ENCODE measurements at places on chromosomes 16 and 17. TPM values are rescaled to one million over a fixed set of nuclear protein-coding genes. Genes with fewer than 3 reads are reported as not detected.

DNA sequence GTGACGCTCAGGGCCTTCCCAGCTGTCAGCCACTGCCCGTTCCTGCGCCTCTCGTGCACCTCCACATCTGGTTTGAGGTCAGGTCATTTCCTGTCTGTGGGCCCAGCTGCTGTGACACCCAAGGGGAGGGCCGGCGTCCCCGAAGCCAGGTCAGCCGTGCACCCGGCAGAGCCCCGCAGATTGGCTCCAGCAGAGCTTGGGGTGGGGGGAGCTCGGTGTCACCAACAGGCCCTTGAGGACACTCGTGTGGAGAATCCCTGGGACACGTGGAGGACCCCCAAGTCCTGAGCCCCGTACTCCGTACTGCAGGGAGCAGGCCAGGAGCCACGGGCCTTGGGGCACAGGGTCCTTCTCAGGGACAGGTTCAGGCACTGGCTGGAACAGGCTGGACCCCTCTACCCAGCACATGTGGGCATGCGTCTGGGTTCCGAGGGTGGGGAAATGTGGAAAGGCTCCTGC, 4.8 kb downstream of the SPATA2L start:
- DNase-seq, result no peak

DNA sequence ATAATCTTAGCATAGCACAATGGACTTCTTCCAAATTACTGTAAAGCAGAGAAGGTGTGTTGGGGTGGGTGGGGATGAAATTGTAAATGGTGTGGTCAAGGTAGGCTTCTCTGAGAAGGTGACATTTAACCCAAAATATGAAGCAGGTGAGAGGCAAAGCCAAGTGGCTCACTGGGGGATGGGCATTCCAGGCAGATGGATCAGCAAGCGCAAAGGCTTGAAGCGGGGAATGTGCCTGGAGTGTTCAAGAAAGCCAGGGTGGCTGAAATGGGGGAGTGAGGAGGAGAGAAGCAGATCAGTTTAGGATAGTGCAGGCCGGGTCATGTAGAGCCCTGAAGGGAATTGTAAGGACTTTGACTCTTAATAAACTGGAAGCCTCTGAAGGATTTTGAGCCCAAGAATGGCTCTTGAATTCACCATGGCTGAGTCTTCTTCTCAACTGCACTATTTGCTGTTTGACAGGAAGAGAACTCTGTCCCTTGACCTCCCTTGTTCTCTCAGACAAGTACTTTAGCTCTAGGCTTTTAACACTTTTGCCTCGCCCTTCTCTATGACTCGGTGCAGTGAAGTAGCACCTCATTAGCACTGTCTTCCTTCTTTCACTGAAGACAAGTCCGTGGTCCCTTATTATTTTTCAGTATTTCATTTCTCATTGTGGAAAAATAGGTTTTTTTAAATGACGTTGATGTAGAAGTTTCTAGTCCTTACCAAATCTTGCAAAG, 14.7 kb downstream of the CACNG3 start:
- no peak for DNase-seq

DNA sequence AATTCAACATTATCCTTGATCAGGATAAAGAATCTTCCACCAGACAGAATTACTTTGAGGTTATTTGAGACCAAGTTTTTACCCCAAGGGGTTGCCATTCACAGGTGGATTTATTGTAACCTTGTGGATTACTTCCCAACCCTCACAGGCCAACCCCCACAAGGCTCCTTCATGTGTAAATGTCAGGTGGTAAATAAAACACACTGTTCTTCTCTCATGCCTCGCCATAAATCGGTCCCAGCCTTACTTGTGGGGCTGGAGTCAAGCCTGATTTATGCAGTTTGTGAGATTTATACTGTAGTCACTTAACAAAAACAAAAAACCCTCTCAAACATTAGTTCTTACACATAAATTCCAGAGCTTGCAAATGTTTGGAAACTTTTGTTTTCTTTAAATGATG, 98.6 kb upstream of the IRX3 start:
- no peak for DNase-seq

- peak; percentile 41 for DNase-seq
These were observed 11.3 kb upstream of the RNF157 start for GRCh38 chr17:76251478-76252039.

DNA sequence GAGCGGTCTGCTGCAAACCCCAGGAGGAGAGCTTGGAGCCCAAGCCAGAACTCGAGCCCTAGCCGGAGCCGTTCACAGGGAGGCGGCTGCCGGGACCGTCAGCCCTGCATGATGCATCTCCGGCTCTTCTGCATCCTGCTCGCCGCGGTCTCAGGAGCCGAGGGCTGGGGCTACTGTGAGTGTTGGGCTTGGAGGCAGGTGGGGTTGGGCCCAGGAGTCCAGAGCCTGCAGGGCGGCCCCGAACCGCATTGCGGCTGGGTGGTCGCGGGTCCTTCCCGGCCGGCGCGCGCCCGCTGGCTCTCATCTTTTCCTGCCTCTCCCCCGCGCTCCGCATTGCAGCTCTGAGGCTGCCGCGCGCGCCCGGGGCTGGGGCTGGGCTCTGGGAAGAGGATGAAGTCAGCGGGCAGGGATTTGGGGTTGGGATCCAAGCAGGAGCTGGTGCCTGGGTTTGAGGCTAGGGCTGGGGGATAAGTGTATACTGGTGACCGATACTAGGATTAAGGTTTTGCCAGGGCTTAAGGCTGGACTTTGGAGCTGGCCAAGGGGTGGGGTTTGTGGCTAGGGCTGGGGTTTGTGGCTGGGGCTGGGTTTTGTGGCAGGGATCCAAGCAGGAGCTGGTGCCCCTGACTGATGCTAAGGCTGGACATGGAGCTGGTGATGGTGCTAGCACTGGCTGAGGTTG, 532 bp downstream of the CNTNAP1 start:
- no peak for DNase-seq

DNA sequence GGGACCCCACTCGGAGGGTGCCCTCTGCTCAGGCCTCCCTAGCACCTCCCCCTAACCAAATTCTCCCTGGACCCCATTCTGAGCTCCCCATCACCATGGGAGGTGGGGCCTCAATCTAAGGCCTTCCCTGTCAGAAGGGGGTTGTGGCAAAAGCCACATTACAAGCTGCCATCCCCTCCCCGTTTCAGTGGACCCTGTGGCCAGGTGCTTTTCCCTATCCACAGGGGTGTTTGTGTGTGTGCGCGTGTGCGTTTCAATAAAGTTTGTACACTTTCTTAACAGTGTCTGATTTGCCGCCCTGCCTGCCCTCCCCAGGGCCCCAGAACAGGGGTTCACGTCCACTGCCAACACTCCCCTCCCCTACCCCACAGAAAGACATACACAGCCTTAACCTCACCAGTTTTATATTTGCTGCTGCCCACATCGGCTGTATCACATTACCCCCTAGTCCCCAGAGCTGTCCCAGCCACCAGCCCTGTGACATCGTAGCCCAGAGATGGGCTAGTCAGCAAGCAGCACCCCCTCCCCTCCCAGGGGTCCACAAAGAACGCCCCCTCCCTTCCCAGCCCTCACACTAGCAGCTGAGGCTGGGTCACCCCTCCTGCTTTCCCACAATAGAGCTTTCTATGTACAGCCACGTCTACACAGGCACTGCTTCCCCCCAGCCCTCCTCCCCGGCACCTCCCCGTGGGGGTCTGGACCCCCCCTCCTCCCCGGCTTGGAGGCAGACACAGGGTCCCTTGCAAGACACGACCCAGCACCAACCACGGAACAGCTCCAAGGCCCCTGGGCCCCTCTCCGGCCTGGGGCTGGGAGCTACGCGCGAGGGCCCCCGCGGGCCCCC, 7.9 kb downstream of the GRN start:
- DNase-seq, result no peak

DNA sequence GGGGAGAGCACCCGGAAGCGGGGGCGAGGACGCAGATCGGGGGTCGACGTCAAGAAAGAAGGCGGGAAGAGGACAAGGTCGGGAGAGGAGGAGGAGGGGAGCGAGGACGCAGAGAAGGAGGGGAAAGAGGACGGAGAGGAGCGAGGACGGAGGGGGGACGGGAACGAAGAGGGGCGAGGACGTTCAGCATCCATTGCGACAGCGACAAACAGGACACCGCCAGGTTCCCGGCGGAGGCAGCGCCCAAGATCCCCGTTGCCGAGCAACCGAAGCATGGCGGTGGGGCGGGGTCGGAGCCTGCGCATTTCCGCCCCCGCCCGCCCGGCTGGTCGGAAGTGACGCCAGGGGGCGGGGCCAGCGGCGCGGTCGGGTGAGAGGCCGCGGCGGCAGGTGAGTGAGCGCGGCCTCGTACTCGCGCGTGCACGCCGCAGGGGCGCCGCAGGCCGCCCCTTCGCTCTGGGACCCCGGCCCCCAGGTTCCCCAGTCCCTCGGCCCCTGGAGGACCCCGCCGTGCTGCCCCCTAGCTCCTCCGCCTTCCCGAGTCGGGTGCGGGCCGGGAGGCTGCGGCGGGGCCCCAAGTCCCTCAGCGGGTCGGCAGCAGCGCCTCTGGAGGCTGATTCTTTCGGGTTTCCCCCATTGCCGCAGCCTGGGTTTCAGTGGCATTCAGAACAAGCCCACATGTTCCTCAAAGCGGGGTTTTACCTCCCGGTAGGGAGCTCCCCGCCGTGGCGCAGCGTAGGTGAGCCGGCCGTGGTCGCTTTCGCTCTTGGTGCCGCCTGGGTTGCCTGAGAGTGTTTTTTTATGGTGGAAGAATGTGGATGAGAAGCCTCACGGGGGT, at the start of gene FAM234A:
TSS of gene FAM234A (plus strand) at position 354 of the 838 bp plus-strand sequence. CDS start 19,593 bp downstream, outside the sequence.
- peak; percentile 93 for DNase-seq

DNA sequence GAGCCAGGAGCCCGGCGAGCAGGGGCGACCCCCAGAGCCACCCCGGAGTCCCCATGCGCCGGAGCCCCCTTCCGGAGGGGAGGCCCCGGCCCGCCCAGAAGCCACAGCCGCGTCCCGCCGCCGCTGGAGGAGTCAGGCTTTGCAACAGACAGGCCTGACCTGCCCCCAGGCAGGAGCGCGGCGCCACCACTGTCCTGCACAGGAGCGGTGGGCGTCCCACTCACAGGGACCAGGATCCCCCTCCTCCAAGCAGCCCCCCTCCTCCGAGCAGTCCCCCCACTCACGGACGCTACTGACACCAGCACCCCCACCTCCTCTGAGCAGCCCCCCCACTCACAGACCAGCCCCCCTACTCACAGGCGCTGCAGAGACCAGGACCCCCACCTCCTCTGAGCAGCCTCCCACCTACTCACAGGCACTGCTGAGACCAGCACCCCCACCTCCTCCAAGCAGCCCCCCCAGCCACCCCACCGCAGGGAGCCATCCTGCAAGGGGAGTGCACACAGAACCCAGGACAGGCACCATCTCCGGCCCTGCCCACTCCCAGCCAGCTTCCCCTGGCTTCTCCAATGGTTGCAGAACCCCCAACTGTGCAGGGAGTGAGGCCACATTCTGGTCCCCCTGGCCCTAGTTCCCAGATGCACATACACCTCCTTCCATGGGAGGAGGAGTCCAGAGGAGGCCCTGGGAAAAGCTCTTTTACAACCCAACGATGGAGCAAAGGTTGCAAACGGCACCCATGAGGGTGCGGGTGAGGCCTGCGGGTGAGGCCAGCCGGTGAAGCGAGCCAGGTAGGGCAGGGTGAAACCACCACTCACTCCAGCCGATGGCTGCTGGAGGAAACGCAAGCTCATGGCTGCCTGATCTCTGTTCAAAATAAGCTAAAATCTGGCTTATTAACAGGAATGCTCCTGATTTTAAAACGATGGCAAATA, 69.9 kb downstream of the ABR start:
- DNase-seq, result peak; percentile 70

DNA sequence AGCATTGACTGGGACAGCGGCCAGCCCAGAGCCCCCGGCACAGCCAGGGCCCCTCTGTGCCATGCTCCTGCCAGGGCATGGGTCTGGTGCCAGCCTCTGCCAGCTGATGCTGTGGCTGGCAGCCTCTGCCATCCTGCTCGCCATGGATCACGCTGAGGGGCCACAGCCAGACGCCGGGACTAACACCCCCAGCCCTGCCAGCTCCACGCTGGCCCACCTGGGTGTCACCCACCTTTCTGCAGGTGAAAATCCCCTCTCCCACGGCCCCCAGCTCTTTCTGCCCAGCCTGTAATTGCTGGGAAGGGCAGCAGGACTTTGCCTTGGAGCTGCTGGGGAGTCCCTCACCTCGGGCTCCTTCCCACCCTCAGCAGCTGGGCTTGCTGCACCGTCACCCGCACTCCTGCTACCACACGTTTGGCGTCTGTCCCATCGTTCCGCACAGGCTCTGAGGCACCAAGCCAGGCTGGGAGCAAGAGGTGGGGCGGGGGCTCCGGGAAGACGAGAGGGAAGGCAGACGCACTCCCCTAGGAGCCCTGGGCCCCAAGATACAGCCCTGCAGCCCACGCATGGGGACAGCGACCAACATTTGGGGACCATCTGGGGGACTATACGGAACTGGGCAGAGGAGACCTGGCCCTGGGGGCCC, 42.0 kb upstream of the ACSF3 start:
- DNase-seq, result no peak

- DNase-seq, result no peak
These were observed 5.6 kb upstream of the TUBG2 start for GRCh38 chr17:42653179-42654124.

DNA sequence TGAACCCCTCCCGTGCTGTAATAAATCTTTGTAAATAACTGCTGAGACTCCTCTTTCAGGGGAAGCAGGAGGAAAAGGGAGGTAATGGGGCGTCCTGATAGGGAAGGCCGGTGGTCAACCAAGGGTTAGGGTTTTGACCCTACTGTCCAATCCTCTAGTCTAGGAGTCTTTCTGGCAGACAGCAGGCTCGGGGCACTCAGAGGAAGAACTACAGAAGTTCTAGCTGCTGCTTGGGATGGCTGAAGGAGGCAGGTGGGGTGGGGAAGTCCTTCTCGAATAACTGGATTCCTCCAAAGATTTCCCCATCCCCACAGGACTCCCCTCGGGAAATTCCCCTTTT, 387 bp upstream of the STARD3 start:
- no peak for DNase-seq

DNA sequence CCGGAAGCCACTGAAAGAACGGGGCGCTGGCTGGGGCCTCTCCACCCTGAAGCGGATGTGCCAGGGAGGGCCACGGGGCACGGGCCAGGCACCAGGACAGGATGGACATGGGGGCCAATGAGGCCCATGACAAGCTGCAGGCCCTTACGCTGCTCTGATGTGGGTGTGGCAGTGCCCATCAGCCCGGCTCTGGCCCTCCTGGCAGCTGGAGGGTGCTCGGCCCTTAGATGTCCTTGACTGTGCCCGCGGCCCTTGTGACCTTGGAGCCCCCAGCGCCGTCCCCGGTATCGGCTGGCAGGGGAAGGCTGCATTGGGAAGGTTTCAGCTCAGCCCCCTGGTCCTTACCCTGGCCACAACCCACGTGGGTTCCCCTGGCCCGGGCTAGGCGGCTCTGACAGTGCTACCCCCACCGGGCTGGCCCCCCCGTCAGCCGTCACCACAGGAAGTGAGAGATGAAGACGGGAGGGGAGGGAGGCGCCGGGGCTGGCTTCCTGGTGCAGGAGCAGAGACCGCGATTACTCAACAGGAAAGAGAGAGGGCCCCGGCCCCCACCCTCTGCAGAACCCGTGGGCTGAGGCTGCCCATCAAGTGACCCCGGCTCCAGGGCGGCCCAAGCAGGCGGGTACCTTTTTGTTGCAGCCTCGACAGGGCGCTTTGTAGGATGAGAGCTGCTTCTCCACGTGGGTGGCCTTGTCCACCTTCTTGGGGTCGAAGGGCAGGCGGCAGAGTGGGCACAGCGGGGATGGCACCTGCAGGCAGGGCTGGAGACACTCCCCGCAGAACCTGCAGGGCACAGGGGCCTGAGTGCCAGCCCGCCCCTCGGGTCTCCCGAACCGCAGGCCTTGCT, 5.3 kb downstream of the RNF166 start:
- peak; percentile 93 for DNase-seq

Gene EPN3
- 70.5 TPM for total RNA-seq

Gene MEIOB
- not detected for total RNA-seq

Gene STX1B
- 1.6 TPM for total RNA-seq

All from ureter (tissue), 1 donor.